Mammary epithelial cell (primary cell): ENCODE measurements at places on chromosomes 3 and 15. TPM values are rescaled to one million over a fixed set of nuclear protein-coding genes. Genes with fewer than 3 reads are reported as not detected.

MNS1 gene
- 0.41 TPM for polyA plus RNA-seq

UCN2 gene
- polyA plus RNA-seq, result 9.9 TPM

NDN gene
- 0.06 TPM for polyA plus RNA-seq

GMPPB gene
- polyA plus RNA-seq, result 40.7 TPM

ZNF860 gene
- polyA plus RNA-seq, result 4.4 TPM
